Natural killer cell treated with Interleukin-12 subunit alpha and Interleukin-12 subunit beta and Interleukin-15 and Interleukin-18, amount 100 ng/mL, for 72 hours (primary cell): ENCODE measurements at places on chromosomes 3 and 15. TPM values are rescaled to one million over a fixed set of nuclear protein-coding genes. Genes with fewer than 3 reads are reported as not detected.

Gene LSMEM2
- not detected for total RNA-seq

Gene NTRK3
- total RNA-seq, result 1.2 TPM

Gene IREB2
- total RNA-seq, result 92.8 TPM

Gene CADPS
- total RNA-seq, result not detected

Gene CCDC191
- total RNA-seq, result 3.6 TPM

Gene WDR48
- 26.9 TPM for total RNA-seq

Gene RASL12
- total RNA-seq, result not detected

Gene AMIGO3
- 2.0 TPM for total RNA-seq
